ENCODE measurements at places on chromosomes 13 and 19.
A peak's percentile ranks its signal among the peaks of the same experiment; 100 is the strongest.

DNA sequence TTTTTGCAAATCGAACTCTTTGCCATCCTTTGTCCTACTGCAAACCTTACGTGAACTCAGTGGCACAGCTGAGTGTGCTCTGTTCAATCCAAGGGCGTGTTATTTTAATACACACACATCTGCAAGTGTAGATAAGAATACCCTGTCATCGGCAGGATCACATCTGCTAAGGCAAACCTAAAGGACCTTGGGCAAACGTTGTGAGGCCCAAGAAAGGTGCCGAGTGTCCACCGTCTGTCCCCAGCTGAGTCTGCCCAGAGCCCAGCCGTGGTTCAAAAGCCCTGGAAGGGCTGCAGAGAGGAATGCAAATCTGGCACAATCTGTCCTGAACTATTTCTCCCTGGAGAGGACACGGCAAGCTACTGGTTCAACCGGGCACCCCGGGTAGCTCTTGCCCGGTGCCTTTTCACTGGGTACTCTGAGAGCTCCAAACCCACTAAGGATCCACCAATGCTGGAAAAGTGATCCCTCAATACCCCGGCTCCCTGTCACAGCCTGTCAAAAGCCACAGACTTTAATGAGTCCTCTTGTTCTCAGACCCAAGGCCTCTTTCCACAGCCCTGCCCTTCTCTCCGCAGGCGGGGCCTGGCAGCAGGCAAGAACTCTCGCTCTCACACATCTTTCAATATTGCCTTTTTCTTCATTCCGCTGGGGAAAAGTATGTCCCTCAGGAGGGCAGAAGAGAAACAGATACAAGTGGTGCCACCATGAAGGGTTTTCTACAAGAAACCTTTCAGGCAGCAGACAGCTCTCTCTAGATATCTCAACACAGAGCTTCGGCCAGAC lies 17.0 kb downstream of the SLC7A1 start:
- no peak for DNase-seq

GRCh38 chr19:42184401-42184861 lies 33.0 kb downstream of the DEDD2 start:
- DNase-seq: peak; percentile 81

DNA sequence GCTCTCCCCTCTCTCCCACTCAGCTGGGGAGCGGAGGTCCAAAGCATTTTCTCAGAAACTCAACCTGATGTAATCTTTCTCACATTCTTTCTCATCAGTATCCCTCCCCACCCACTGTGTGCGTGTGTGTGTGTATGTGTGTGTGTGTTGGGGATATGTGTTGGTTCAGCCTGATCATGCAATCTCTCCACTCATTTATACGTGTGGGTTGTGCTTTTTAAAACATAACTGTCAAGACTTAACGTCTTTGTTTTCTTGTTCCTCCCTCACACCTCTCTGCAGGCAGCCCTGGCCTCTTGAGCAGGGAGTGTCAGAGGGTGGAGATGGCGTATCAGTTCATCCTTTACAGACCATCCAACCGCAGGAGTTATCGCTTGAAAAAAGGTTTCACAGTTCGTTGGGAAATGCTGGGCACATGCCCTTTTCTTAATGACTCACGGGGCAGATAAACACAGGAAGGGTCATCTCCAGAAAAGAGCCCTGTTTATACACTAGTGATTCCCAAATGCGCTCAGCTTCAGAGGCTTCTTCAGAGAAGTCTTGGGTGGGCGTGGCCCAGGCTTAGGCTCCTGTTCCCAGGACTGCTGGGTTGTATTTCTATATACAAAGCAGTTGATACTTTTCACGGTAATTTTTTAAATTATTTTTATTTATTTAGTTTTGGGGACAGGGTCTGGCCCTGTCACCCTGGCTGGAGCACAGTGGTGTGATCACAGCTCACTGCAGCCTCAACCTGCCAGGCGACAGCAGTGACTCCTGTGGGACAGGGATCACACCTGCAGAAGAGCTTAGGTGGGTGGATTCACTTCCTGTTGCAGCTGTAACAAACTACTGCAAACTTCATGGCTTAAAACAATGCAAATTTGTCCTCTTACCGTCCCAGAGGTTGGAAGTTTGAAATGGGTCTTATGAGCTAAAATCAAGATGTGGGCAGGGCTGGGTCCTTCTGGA lies 60.3 kb downstream of the CCDC70 start:
- DNase-seq: no peak

DNA sequence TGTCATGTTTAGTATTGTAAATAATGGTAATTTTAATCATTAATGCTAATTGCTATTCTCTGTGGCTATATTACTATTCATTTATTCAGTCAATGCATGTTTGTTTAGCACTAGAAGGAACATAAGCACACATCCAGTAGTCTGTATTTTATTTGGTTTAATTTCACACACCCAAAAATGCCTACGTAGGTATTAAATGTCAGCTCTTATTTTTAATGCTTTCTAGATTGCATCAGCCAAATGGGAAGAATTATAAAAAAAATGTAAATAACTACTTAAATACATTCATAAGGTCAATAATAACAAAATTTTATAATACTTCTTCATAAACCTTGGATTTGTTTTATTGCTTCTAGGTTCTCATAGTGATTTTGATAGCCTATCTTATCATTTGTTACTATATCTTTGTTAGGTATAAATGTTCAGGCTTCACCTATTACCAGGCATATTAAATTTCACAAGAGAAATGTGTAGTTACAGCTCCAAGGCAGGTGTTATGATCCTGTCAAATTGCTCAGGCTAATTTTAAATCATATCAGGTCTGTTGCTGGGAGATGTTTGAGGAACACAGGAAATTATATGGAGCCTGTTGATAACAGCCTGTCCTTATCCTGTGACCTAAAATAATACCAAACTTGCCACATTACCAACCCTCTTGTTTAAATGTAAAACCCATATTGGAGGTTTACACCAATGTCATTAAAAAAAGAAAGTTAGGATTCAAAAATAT lies 34.4 kb downstream of the ITGBL1 start:
- no peak for DNase-seq
